ENCODE measurements at places on chromosomes 7 and 10.

DNA sequence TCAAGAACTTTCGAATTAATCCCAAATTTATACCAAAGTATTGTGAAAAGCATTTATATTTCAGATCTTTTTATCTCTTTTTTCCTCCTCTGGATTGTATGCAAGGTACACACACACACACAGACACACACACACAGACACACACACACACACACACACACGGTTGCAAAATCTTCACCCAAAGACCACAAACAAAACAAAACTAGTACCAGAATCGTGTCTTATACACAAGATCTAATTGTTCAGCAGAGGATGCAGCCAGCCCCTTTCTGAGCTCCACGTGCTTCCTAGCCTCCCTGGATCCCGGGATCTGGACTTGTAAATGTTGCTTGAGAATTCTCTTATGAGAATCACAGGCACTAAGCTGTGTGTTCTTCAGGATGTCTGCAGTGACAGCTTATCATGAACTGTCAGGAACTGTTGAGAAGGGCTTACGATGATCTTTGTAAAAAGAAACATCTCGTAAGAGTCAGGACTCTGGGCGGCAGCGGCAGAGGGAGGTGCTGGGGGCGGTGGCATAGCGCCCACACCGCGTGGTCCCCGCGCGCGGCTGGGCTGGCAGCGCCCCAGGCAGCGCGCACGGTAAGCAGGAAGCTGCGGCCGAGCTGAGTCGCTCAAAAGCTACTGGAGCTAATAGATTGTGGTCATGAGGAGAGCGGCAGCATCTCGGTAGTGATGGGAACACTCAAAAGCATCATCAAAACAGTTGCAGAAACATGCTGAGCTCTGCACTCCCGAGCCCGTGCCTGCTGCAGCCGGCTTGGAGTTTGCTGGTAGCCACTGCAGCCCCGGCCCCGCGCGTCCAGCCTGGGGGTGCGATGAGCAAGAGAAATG lies 277.6 kb downstream of the GATA3 start:
- DNase-seq = no peak

GRCh38 chr7:13560441-13560840 lies 429.0 kb downstream of the ETV1 start:
- no peak for DNase-seq

GRCh38 chr7:111750878-111751277 lies 188.6 kb upstream of the IMMP2L start:
- DNase-seq = no peak

DNA sequence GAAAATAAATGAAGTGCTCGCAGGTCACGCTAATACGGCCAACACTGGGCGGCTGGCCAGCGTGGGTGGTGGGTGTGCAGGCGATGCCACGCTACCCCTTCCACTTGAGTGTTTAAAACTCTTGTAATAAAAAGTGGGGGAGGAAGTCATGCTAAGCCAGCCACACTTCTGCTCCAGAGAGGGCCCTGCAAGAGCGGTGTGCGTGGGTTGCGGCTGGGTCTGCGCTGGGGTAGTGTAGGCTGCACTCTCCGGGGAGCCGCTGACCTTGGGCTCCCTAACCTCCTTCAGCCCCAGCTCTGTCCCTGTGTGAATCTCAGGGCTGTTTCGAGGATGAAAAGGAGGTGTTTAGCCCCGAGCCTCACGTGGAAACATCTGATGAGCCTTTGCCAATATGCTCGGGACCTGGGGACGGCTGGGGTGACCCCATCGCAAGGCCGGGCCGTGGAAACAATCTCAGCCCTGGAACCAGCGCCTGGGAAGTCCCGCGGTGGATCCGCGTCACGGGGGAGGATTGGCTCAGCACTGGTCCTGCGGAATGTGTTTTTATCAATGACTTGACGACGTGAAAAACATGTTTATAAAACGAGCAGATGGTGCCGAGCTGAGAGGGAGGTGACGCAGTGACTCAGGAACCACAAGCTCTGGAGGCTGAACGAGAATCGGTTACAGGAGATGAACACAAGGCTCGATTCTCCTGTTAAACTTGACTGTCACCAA lies 278.5 kb downstream of the DNAJB6 start:
- no peak for DNase-seq

DNA sequence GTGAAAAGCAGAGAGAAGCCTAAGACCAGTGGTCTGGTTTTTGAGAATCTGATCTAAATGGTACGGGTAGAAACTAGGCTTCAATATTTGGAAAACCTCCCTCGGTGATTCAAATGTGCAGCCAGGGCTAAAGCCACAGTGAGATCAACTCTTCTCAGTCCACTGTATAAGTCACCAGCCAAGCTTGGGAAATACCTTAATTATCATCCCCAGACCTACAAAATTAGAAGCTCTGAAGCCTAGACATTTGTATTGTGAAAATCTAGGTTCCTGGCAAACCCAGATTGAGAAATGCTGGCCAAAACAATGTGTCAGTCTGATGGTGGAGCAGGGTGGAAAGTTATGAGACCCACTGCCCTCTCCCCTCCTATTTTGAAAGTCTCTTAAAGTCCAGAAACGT lies 131.7 kb downstream of the DGKI start:
- no peak for DNase-seq

All from cortex of kidney (tissue), 1 donor.